Sigmoid colon (tissue), 7 donors: ENCODE measurements at places on chromosomes 1 and 21. TPM values are rescaled to one million over a fixed set of nuclear protein-coding genes. Genes with fewer than 3 reads are reported as not detected.

DNA sequence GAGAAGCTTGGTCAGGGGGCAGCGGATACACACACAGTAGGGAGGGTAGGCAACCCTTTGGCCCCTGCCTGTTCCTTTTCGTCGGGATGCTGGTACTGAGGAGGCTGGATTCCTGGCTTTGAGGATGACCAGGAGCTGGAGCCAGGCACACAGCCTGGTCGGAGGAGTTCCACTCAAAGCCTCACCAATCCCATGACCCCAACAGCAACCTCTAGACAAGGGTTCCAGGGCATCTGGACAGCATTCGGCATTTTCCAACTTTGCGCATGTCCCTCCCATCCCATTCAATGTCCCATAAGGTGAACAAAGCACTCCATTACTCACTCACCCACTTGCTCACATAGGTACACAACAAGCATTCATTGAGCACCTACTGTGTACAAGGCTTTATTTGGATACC is 42.6 kb upstream of the HMGB4 start:
- DNase-seq = no peak

DNA sequence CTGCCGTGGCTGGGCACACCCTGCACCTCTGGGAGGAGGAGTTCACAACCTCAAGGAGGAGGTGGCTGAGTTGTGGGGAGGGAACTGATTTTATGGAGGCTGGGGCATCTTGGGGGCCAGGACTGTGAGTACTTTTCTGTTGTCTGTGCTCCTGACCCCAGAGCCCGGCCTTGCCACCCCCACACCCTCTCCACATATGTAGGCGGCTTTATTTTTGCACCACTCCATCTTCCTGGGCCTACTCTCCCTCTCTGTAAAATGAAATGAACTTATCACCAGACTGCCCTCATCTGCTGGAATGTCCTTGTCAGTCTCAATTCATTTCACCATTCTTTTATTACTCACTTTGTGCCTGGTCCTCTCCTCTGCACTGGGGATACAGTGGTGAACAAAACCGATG is 12.8 kb downstream of the FOXD2 start:
- no peak for DNase-seq

- no peak for DNase-seq
Observed at GRCh38 chr1:230185076-230186001, 118.3 kb downstream of the GALNT2 start.

DNA sequence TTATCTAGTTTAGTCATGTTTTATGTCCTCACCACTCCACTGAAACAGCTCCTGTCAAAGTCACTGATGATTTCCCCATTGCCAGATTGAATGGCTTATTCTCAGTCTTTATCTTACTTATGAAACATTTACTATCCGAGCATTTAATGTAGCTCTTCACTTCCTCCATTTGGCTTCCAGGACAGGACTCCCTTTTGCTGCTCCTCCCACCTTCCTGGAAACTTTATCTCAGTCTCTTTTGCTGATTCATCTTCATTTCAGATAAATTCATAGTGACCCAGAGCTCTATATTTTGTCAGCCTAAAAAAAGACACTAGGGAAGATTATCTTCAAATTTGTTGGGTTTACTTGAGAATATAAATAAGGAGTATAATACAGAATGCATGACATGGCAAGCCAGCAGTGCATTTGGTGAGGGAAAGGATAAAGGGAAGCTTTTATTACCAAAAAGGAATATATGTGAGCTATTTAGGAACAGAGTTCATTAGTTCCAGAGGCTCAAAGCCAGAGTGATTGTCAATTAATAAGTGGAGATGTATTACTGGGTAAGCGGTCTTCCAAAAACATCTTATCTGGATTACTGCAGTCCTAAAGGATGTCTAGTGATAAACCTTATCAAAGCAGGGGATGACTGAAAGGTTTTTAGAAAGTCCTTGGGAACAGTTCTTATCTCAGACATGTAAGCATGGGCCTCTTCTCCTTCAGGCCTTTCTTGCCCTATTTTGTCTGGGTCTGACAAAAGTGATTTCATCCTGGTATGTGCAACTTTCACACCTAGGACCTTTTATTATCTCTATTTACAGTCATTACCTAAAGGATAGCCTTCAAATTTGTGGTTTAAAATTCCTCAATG is 25.6 kb downstream of the IL23R start:
- DNase-seq = no peak

Gene TP73
- total RNA-seq = not detected

Gene TCP10L
- 1.4 TPM for total RNA-seq

Gene SPRR3
- not detected for total RNA-seq
